Coronary artery (tissue), 2 donors: ENCODE measurements at places on chromosomes 16 and 17.

DNA sequence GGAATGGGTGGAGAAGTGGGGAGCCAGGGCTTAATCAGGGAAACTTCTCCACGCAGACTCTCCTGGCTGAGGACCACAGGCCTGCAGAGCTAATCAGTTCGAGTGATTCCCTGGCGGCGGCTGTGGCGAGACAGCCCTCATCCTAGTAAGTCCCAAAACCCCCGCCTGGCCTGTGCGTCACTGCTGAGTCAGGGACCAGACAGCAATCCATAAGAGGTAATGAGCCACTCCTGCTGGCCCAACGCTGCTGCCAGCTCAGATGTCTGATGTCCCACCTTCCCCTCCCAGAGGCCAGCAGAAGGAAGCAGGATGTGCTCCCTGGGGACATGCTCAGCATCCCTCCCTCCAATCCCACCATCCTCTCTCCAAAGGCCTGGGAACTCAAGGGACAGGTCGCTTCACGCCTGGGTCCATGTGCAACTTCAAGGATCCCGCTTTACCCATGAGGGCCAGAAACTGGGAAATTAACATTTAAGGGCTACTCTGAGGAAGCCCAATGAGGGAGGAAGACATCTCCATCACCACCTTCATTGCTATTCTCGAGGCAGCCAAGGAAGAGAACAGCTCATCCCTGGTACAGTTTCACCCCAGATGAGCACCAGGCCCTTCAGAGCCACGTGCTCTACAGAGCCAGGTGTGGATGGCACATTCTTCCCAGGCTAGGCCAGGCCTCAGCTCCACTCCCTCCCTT is 7.9 kb downstream of the ACLY start:
- DNase-seq: no peak

GRCh38 chr16:25228372-25228771 is 11.6 kb downstream of the AQP8 start:
- DNase-seq: no peak

DNA sequence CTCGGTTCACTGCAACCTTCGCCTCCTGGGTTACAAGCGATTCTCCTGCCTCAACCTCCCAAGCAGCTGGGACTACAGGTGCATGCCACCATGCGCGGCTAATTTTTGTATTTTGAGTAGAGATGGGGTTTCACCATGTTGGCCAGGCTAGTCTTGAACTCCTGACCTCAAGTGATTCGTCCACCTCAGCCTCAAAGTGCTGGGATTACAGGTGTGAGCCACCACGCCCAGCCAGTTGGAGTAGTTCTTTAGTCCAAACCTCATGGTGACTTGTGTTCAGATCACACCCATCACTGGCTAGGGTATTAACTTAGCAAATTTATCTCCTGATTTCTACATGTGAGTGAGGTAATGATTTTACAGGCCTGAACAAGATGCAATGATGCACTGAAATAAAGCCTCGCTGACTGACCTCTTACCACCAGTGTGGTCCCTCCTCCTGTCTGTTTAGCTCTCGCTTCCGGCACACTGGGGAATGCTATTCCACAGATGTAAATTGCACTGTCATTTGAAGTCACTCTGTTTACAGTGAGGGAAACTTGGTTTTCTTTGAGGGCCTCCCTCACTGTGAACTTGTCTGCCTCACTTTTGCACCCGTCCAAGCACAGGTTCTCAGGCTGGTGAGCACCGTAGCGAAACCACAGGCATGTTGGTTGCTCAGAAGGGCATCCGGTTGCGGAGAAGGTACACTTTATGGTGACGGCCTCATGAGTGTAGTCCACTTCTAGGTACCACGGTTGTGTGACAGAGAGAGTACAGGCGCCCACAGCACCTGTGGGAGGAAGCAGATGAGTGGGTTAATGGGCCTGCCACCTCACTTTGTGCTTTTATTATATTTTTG is 5.5 kb downstream of the IGSF6 start:
- no peak for DNase-seq

DNA sequence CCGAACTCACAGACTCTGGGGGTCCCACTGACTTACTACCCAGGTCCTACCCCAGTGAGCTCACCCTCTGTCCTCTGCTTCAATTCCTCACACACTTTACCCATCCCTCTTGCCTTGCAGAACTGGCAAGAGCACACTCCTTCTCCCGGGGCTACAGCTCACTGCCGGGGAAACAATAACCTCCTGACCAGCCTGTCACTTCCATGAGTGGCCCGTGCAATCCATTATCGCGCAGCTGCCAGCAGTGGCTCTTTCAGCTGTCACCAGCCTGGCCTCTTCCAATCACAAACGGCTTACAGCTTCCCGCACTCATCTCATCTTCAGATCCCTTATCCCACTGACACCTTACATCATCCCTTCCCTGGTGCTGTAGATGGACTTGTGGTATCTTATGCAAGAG is 79.5 kb downstream of the CPPED1 start:
- DNase-seq: no peak

GRCh38 chr16:12228602-12229499 is 252.3 kb downstream of the SNX29 start:
- DNase-seq: no peak

GRCh38 chr17:6713130-6713917 is at the start of gene SLC13A5:
TSS of gene SLC13A5 (minus strand) at chr17:6713369. CDS start at chr17:6713333, 36 bp downstream.
- no peak for DNase-seq

- no peak for DNase-seq
Observed at GRCh38 chr16:74700116-74700437, 585 bp downstream of the MLKL start.

GRCh38 chr17:32586666-32587065 is 99.9 kb downstream of the CDK5R1 start:
- DNase-seq: no peak

GRCh38 chr16:27324851-27325301 is 11.1 kb downstream of the IL4R start:
- no peak for DNase-seq

GRCh38 chr17:61770752-61771533 is 92.4 kb downstream of the BRIP1 start:
- no peak for DNase-seq

DNA sequence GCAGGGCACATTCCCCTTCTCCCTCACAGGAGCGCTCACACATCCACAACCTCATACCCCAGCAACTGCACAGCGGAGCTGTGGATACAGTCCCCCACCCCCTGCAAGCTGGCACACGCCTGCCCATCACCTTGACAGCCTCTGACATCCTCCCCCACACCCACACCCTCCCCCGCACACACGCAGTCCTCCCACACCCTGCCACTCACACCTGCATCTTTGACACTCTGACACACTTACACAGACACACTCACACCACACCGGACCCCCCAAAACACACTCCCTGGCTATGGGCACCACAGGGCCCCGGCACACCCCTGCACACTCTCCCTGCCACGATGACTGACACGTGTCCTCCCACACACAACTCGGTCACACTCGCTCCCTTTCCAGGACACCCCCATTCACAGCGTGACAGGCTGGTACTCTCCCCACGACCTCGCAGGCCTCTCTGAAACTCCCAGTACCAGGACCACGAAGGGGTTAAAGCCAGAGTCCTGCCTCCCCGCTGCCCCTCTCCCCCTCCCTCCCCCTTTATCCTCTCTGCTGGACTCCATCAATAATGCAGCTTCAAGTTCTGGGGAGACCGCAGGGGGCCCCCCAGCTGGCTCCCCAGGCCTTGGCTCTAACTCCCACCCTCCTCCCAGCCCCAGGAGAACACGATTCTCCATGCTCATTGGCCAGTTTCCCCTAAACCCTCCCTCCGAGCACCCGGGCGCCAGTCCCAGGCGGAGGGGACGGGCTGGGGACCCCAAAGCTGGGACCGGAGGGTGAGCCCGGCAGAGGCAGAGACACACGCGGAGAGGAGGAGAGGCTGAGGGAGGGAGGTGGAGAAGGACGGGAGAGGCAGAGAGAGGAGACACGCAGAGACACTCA is at the start of gene PPP1R1B:
TSS of gene PPP1R1B (plus strand) at position 782 of the 876 bp plus-strand sequence. CDS start 441 bp downstream, outside the sequence.
- DNase-seq: no peak

DNA sequence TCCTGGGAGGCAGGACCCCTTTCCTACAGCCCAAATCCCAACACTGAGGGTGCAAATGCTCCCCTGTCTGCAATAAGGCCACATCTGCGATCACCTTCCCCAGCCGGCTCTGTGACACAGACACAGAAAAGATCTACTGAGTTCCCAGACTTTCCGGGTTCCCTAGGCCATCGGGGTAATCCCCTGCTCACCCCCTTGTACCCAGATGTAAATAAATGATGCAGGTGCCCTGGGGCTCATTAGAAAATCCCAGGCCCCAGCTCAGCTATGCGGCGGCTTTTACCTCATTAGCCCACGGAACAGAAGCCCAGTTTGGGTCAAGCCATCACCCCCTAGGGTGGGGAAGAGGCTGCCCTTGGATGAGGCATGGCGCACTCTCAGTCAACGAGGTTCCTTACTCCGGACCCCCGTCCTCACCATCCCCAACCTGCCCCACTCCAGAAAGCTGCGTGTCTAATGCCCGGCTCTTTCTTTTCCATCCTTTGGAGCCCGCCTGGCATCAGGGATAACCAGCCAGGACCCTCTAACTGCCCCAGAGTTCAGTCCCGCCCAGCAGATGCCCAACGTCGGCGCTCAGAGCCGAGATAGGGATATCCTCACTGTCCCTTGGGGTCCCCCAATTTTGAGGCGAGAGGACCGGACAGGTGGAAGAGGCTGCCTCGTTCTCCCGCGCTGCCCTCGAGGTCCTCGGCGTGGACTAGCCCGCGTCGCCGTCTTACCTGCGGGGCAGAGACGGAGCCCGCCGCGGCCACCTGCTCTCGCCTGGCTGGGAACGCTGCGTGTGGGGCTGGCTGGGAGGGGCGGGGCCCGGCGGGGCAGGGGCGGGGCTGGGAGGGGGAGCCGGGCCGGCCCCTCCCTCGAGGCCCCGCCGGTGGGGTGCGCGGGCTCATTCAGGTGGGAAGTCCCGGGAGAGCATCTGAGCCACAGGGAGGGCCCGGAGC is at the start of gene ZNF385C:
TSS of gene ZNF385C (minus strand) at position 783 of the 941 bp plus-strand sequence. CDS start 35,417 bp downstream, outside the sequence.
- DNase-seq: no peak

GRCh38 chr16:53789137-53789536 is 85.2 kb downstream of the FTO start:
- DNase-seq: no peak

GRCh38 chr17:1574697-1575471 is 12.3 kb upstream of the PITPNA start:
- DNase-seq: no peak

DNA sequence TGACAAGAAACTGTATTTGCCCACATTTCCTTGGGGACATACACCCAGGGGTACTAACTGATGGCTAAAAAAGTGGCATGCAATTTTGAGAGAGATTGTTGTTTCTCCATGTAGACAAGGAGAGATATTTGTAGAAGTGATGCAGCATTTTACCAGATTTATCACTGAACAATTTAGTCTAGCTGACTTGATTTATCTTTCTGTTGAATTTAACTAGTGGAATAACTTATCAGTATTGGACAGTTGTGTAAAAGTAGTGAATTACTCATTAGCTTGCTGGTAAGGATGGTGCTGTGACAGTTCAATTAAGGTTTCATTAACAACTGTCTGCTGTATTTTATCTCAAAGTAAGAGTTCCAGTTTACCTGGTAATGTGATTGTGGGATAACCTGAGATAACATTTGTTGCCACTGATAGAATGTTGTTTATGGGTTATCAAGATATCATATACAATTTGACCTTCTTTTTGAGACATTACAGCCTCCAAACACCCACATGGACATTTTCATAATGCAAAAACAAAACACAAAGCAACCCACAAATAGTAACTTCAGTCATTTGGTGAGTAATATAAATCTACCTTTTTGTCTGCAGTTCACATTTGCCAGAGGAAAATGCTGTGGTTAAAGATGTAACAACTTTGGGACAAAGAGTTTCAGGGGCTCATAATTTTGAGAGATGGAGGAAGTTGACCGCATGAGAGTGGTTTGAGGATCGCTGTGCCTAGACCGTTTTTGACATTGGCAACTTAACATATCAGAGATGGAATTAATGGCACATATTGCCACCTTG is 3.8 kb downstream of the NLK start:
- DNase-seq: no peak

GRCh38 chr16:58507195-58507962 is 7.4 kb downstream of the NDRG4 start:
- no peak for DNase-seq

DNA sequence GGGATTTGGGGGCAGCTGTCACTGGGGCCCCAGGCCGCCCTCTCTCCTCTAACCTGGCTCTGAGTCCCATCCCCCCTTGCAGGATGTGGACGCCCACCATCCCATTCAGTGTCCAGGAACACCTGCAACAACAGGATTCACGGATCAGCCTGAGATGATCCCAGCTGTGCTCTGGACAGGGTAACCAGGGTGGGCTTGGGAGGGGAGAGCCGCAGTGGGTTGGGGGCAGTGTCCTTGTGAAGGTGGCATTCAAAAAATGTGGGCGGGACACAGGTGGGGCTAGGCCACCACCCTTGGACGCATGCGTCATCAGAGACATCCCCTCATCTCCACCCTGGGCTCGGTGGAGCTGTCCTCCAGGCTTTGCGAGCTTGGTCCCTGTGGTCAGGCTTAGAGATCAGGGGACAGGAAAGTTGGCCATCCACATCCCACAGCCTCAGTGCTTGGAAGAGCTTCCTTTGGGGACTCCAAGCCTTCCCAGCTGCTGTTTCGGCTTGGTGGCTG is 19.1 kb downstream of the DEXI start:
- DNase-seq: no peak

DNA sequence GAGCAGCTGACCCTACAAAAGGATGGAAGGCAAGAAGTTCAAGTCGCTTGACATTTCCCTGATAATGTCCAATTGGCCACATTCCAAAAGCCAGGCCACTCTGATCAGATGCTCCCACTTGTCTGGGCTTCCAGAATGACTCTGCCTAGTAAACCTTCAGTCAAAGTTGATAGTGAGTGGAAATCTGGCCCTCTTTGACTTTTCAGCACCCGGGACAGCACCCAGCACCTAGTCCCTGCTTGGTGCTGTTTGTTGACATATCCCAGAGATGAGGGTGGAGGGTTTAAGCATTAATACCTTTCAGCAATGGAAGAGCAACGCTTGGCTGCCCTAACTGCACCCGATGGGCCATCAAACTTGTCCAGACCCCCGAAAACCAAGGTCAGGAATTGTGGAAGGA is 131.3 kb downstream of the AIPL1 start:
- no peak for DNase-seq

DNA sequence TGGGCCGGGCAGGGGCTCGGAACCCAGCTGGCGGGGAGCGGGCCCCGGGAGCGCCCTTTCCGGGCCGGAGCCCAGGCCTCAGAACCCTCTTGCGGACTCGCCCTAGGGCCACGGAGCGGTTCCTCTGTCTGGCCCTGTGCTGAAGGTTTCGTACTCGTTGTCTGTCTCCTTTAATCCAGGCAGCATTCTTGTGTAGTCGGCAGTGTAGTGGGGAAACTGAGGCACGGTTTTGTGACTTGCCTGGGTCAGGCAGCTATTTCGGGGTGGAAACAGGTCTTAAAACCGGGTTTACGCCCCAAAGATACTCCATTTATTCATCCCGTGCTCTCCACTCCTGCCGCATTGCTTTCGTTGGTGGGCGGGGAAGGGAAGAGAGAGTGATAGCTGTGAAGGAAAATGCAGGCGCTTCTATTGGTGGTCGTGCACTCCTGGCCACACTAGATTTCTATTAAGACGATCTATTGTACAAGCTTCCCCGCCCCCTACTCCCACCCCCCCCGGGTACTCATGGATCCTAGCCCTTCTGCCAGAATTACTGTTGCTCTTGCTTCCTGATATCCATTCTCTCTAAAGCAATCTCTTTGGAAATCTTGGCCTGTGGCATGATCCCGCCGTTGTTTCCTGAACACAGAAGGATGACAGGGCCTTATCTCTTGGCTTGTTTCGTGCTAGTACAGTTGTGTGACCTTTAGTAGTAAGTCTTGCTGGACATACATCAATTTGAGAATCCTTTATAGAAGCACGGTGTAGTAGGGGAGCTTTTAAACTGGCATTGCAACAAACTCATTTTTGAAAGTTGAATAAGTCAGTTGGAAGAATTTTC is 751 bp downstream of the DCAF7 start:
- no peak for DNase-seq
